ENCODE measurements at places on chromosomes 2 and 18.

DNA sequence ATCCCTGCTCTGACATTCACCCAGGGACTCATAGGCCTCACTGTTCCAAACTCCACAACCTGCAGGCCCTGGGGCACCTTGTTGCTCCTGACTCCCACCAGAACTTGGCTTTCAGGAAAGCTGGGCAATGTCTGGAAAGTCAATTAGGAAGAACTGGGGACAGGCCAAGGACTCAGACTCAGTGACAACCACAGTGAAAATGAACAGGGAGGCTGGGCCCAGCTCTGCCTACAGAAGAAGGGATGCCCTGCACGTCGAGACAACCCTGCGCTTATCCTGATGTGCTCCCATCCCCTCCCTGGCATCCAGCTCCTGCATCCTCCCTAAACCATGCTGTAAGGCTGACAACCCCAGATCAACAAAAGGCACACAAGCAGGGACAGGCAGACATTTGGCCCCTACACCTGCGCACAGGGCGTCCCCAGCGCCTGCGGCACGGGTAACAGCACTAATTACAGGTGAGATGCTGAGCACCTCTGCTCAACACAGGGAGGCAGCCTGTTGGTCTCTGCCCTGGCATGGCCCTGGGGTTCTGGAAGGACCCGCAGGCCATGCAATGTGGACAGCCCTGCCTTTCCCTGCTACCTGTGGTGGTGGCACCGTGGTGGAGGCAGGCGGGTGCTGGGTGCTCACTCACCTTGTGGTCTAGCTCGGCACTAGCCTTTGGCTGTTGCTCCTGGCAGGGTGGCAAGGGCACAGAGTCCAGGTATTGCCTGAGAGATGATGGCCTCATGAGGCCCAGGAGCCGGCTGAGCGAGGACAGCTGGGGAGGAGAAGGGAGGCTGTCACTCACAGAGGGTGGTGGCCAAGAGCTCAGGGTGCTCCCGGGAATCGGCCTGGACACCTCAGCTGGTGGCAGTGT, 23.6 kb upstream of the SEMA4C start:
- DNase-seq = no peak

GRCh38 chr18:46630991-46631390, 26.0 kb downstream of the LOXHD1 start:
- DNase-seq = no peak

DNA sequence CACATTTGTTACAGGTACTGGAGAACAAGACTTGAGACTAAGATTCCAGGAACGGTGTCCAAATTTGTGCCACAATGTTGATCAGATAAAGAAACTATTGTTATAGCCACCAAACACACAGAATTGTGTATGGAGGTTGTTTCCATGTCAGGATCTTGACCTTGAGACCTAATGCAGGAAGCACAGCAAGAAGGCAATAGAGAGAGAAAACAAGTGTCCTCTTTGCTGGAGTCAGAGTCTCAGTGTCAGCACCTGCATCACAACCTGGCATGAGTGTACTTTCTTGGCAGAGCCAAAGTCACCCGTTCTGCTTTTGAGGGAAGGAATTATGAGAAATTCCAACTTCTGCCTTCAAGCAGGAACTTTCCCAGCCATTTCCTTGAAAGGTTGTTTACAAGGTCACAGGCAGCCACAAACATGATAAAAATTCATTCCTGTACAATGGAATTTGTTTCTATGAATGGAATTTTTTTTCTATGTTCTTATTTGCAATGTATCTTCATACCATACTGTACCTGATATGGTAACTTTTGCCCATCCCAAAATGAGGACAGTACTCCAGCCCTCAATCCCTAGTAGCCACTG, 118.4 kb downstream of the PKP4 start:
- no peak for DNase-seq

- DNase-seq = no peak
Measured at GRCh38 chr18:70046796-70047195, 99.1 kb upstream of the CD226 start.

DNA sequence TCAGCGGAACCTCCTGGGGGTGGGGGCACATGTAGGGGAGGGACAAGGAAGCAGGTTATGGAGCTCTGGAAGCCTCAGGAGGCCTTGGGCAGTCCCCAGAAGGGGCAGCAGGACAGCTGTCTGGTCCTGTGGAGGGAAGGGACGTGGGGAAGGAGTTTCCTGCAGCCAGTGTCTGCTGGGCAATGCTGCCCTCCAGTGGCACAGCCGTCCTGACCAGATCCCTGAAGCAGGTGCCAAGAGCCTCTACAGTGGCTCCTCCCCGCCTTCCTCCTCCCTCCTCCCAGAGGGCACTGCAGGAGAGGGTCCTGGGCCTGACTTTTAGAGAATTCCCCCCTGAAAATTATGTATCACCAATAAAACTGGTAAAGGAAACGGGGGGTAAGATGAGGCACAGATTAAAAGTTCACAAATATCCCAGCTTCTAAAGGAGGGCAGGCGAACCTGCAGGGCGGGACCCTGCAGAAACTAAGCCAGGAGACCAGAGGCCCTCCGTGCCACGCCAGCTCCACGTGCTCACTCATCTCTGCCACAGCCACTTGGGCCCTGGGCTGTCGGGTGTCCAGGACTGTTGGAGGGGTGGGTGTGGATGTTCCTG, 258.5 kb downstream of the TWIST2 start:
- DNase-seq = peak; percentile 35

GRCh38 chr18:44691148-44691925, 10.6 kb downstream of the SETBP1 start:
- DNase-seq = no peak

GRCh38 chr2:177765698-177766097, 306.9 kb downstream of the PDE11A start:
- DNase-seq = no peak

DNA sequence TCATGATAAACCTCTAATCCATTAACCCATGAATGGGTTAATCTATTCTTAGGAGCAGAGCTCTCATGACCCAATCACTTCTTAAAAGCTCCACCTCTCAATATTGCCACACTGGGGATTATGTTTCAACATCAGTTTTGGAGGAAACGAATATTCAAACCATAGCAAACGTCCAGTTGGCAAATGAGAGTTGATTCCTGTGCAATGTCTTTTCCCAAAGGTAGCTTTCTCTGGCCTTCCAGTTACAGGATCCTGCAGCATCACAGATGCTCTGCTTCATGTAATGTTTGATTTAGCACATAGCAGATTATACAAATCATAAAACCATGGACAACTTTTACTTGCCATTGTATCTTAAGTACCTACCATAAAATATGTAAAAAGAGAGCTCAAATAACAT, 481.0 kb downstream of the TNS1 start:
- no peak for DNase-seq

GRCh38 chr18:63320975-63321265, 1.4 kb upstream of the BCL2 start:
- no peak for DNase-seq

DNA sequence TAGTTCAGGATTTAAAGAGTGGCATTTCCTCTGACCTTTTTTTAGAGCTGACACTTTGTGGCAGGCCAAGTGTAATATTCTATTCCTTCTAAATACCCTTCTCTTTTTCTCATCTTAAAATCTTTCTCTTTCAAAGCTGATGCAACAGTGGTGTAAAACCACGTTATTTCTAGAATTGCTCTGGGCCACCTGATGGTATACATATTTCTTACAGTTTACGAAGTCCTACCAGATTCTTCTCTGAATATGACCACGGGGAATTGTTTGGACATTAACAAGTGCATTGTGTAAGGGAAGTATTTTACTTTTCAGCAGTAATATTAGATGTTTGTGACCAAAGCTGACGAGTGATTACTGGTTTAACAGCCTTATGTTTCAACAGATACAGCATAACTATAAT, 109.9 kb downstream of the PTPRM start:
- DNase-seq = no peak

GRCh38 chr2:230974096-230974913, 21.6 kb upstream of the SPATA3 start:
- no peak for DNase-seq

DNA sequence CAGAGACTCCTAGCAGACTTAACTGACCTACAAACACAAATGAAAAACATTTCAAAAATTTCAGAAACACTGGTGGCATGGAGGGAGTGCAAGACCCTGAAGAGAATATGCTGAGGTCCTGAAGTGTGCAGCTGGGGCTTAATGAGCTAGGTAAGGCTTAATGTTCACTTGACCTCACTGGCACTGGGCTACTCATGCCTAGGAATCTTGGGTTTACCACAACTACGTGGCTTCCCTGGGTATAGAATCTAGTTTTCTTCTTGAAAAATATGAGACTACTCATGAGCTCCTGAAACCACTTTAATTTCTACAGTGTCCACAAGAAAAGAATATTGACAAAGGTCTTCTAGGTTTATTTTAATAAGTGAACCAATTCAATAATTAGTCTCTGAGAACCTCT, 139.8 kb downstream of the HNMT start:
- no peak for DNase-seq

- DNase-seq = no peak
Measured at GRCh38 chr2:122681626-122682025, 926.2 kb downstream of the TSN start.

DNA sequence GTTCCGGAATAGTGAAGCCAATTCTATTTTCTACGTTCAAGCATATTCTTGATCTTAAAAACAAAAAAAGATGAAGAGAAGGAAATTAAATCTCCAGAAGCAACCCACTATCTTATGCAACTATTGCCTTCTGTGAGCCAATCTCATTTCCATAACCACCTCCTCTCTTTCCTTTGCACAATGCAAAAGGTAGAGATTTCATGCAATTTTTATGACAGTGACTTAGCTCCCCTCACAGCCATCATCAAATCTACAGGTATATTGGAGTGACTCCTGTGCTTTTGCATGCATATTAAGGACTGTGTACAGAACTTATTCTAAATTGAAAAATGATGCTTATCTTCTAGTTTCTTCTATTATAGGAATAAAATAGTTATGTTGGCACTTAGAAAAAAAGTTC, 191.8 kb downstream of the DCC start:
- no peak for DNase-seq

GRCh38 chr2:191999101-191999841, 152.4 kb upstream of the CAVIN2 start:
- DNase-seq = peak; percentile 49

DNA sequence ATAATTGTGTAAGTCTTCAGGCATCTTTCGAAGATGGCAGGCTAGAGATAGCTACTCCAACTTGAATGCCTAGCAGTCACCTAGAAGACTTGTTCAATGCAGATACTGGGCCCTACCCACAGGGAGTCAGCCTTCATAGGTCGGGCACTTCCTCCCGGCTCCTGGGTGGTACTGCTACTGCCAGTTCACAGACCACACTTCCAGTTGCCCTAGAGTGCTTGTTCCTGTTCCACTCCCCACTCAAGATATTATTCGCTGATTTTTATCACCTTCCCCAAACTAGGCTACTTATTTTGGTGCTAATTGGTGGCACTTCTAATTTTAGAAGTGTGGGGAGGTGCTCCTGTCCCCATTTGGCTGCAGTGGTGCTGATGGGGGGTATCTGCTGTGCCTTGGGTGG, 34.2 kb downstream of the INPP4A start:
- DNase-seq = no peak

- no peak for DNase-seq
Measured at GRCh38 chr2:163888591-163888990, 152.8 kb upstream of the FIGN start.

- DNase-seq = no peak
Measured at GRCh38 chr2:27622921-27623384, 5.9 kb downstream of the CCDC121 start.

- no peak for DNase-seq
Measured at GRCh38 chr2:127932199-127932876, 46.6 kb upstream of the AMMECR1L start.

DNA sequence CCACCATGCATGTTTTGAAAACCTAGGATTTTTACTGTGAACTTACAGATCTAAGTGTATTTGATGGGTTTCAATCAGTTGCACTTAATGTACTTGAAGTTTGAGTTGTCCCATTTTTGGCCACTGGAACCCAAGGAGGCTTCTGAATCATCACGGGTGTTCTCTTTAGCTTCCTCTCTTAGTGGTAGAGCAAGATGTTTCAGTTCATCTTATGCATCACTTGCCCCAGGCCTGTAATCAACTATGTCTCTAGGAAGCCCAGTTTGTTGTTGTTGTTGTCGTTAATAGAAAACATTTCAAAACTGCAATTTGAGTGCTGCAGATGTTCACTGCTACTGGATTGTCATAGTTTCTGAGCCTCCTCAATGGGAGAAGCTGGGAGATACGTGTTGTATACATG, 97.0 kb downstream of the FHOD3 start:
- no peak for DNase-seq

GRCh38 chr2:121489284-121489683, 41.4 kb upstream of the RNU4ATAC start:
- DNase-seq = peak; percentile 48

DNA sequence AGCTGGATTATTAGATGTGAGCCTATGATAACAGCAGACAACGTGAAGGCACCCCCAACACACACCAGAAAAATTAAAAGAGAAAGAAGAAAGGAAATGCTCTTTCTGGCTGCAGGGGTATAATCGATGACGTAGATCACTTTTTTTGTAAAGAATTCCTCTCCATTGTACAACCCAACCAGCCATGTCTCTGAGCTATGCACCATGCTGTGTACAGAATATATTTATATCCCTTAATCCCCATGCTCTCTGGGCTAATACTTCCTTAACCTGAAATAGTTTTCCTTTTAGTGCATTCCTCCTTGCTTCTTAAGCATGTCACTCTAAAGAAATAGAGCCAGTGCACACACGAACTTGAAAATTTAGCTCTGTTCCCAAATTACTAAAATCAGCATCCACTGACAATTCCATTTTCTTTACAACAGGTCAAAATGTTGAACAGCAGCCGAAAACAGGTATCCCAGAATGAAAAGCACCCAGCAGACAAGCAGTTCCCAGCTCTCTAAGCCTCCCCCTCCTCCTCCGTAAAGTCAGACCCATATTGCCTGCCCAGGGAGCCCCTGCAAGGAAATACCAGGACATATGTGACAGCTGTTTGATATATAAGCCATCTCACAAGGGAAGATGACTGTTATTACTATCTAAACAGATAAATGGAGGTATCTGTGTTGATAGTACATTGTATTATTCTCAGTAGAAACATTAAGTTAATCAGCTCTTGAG, 247.4 kb upstream of the RAB6C start:
- DNase-seq = no peak

- DNase-seq = no peak
Measured at GRCh38 chr2:137987011-137987410, 22.7 kb downstream of the HNMT start.

- DNase-seq = no peak
Measured at GRCh38 chr2:118633371-118634018, 214.0 kb downstream of the EN1 start.

- DNase-seq = no peak
Measured at GRCh38 chr2:191894681-191895147, 47.8 kb upstream of the CAVIN2 start.

Measured in NCI-H1694 treated with DMSO at 0.1 percent for 48 hours (cell line).